Stimulated activated CD8-positive, alpha-beta memory T cell treated with anti-CD3 and anti-CD28 coated beads, Interleukin-2, amount 100 ng/mL, for 48 hours (primary cell): ENCODE measurements at places on chromosomes 16 and 17.

- DNase-seq, result no peak
These were observed 3.1 kb downstream of the GSG1L2 start for GRCh38 chr17:9818760-9819159.

DNA sequence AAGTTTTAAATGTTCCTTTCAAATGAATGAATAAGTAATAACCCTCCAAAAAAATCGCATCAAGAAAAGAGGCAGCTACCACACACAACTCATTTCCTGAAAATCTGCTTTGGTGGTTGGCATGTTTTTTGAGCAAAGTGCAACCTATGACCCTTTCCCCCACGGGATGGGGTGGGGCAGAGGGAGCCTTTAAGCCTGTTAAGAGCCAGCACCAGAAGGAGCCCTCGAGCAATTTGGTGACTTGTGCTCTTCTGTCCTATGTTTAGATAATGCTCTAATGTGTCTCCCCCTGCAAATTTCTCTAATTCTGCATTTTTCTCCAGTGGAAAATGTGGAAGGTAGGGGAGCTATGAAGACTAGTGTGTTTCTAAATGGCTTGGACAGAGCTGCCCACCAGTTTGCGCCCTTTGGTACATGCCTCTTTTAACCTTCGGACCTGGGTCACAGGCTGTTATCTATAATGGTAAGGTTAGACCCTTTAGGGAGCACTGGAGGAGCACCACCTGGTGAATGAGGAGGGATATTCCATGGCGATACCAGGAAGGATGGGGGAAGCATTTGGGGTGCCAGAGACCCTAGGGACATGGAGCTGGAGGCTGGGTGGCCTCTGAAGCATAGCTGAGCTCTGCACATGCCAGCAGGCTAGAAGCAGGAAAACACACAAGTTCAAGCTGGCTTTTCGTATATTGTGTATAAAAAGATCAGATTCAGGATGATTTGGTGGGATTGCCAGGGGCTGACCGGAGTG is 1.6 kb downstream of the PYCARD start:
- DNase-seq, result no peak

DNA sequence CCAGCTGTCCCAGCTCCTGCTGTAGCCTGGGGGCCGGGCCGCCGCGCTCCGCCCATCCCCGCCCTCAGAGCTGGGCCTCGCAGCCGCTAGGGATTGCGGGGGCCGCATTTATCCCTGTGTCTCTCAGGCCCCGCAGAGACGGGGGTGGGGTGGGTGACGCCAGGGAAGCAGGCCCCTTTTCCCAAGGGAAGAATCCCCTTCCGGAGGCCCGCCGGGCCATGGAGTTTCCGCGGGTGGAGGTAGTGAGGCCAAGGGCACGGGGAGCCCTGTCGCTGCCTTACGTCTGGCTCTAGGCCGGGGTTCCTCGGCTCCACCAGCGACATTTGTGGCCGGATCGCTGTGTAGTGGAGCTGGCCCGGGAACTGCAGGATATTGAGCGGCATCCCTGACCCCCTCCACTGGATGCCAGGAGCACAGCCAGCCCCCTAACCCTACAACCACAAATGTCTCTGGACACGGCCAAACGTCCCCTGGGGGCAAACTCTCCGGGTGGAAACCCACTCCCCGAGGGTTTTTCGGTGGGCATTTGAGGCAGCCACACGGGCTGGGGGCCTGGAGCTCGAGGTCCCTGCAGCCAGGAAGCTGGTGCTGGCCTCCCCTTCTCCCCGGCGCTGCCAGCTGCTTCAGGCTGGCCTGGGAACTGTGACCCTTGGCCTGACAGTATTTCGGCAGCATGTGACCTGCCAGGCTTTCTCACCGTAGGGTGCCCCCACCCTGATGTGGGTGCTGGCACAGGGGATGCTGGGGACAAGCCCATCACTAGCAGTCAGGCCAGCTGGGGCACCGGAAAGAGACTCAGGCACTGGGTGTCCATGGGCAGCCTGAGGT is 12.0 kb upstream of the CD300A start:
- DNase-seq, result no peak

DNA sequence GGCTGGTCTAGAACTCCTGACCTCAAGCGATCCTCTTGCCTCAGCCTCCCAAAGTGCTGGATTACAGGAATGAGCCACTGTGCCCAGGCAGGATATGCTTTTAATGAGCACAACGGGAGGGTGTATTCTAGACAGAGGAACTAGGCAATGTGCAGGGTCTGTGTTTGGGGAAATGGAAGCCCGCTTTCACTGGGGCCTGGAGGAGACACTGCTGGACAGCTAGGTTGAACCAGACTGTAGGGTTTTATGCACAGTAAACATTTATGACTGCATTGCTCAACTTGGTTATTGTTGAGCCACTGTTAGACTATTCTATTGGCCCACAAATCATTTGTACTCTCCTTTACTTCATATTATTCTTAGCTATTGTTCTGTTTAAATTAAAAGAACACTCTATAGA is 10.2 kb upstream of the SIAH1 start:
- no peak for DNase-seq

GRCh38 chr17:7647018-7647417 is 3.7 kb upstream of the ATP1B2 start:
- no peak for DNase-seq
